ENCODE measurements at places on chromosomes 5 and 9. TPM values are rescaled to one million over a fixed set of nuclear protein-coding genes. Genes with fewer than 3 reads are reported as not detected.

INSYN2B gene
- total RNA-seq: 1.4 TPM

LCN9 gene
- total RNA-seq: not detected

GRXCR2 gene
- not detected for total RNA-seq

KCNV2 gene
- total RNA-seq: not detected

FOXD4L3 gene
- under 0.01 TPM for total RNA-seq

GBGT1 gene
- total RNA-seq: 21.3 TPM

NXNL2 gene
- 0.13 TPM for total RNA-seq

PLPP1 gene
- total RNA-seq: 181 TPM

STING1 gene
- total RNA-seq: 54.0 TPM

IL5 gene
- total RNA-seq: not detected

ADAMTS6 gene
- 46.5 TPM for total RNA-seq

OMD gene
- total RNA-seq: not detected

CCDC192 gene
- not detected for total RNA-seq

THOC3 gene
- total RNA-seq: 33.1 TPM

SNX2 gene
- total RNA-seq: 99.4 TPM

S1PR3 gene
- total RNA-seq: 1.2 TPM

CDC20B gene
- total RNA-seq: not detected

FBXO10 gene
- total RNA-seq: 17.6 TPM

C9orf43 gene
- 0.39 TPM for total RNA-seq

SPATA31D1 gene
- not detected for total RNA-seq

GFI1B gene
- total RNA-seq: not detected

HRH2 gene
- 0.13 TPM for total RNA-seq

TMOD1 gene
- total RNA-seq: 1.7 TPM

GRIA1 gene
- total RNA-seq: under 0.01 TPM

DNM1 gene
- 0.13 TPM for total RNA-seq

CYLC2 gene
- not detected for total RNA-seq

PAEP gene
- total RNA-seq: not detected

HBEGF gene
- 12.1 TPM for total RNA-seq

TAS2R1 gene
- not detected for total RNA-seq

SLC12A2 gene
- total RNA-seq: 28.6 TPM

ARHGEF37 gene
- total RNA-seq: 20.6 TPM
